Mesenteric fat pad (tissue), 1 donor: ENCODE measurements at places on chromosomes 1 and 21. TPM values are rescaled to one million over a fixed set of nuclear protein-coding genes. Genes with fewer than 3 reads are reported as not detected.

Gene CHI3L1
- total RNA-seq = 346 TPM

Gene ASTN1
- total RNA-seq = 0.32 TPM

Gene GRIK3
- not detected for total RNA-seq

Gene GBP4
- 9.7 TPM for total RNA-seq

Gene SYTL1
- 1.9 TPM for total RNA-seq

Gene FCGR1A
- 9.3 TPM for total RNA-seq

Gene LIN28A
- not detected for total RNA-seq

Gene CAPN2
- 190 TPM for total RNA-seq

Gene C1orf141
- not detected for total RNA-seq

Gene SPRR2A
- total RNA-seq = not detected

Gene CAPN9
- total RNA-seq = not detected

Gene REN
- total RNA-seq = 1.3 TPM

Gene RAB3B
- total RNA-seq = not detected

Gene TDRD10
- total RNA-seq = 7.2 TPM

Gene CADM3
- total RNA-seq = 6.5 TPM

Gene SUSD4
- not detected for total RNA-seq

Gene LIPI
- not detected for total RNA-seq

Gene MRPS15
- 83.4 TPM for total RNA-seq

Gene FMO5
- 2.5 TPM for total RNA-seq

Gene LCK
- total RNA-seq = 1.8 TPM

Gene KCNH1
- total RNA-seq = 0.26 TPM

Gene CFHR3
- total RNA-seq = 0.39 TPM

GRCh38 chr1:223000632-223001031, 142.4 kb downstream of the TLR5 start:
- no peak for DNase-seq

- peak; percentile 94 for DNase-seq
Measured at GRCh38 chr1:150293433-150294253, at the start of gene MRPS21. Gene MRPS21 (plus strand): TSS chr1:150293861. CDS start chr1:150294367, 506 bp downstream.

DNA sequence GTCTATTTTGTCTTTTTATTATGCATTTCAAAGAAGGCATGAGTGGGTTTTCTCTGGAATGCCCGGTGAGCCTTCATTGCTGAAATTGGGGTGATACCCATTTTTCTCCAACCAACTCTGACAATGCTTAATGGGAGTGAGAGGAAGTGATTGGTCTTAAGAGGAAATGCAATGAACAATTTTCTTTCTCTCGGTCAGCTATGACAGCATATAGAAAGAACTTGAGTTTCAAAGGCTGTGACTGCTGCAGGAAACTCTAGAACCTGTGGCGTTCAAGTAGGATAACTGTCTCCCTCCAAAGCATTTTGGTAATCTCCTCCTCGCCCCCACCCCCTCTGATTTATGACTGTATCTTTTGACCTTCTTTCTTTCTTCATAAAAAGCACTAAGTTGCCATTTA, 155.9 kb downstream of the LYPLAL1 start:
- no peak for DNase-seq

GRCh38 chr1:85280636-85281035, 4.2 kb upstream of the BCL10 start:
- no peak for DNase-seq

GRCh38 chr21:43609501-43610340, 49.6 kb downstream of the HSF2BP start:
- no peak for DNase-seq

- no peak for DNase-seq
Measured at GRCh38 chr1:1331068-1331965, at the start of gene TAS1R3. Gene TAS1R3 (plus strand): TSS chr1:1331280. CDS start chr1:1331346, 66 bp downstream.

GRCh38 chr21:14850394-14850793, 214.4 kb downstream of the NRIP1 start:
- DNase-seq = no peak

- no peak for DNase-seq
Measured at GRCh38 chr1:186050360-186050759, 316.2 kb downstream of the HMCN1 start.

DNA sequence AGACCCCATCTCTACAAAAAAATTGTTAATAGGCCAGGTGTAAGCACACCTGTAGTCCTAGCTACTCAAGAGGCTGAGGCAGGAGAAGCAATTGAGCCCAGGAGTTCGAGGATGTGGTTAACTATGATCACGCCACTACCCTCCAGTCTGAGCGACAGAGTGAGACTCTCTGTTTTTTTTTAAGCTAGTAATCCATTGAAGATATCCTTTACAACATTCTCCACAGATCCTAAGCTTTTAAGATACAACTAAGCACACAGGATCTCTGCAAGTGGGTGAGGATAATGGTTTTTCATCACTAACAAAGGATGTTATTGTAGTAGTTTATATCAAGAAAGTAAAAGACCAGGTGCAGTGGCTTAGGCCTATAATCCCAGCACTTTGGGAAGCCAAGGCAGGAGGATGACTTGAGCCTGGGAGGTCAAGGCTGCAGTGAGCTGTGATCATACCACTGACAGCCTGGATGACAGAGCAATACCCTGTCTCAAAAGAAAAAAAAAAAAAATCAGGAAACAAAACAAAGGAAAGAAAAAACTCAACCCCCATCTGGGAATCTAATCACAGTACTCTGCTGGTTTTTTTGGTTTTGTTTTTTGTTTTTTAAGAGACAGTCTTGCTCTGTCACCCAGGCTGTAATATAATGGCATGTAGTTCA, 166.1 kb downstream of the RERE start:
- no peak for DNase-seq

GRCh38 chr1:9313576-9313975, 20.9 kb downstream of the SPSB1 start:
- no peak for DNase-seq

- no peak for DNase-seq
Measured at GRCh38 chr1:44693900-44694299, 19.4 kb downstream of the ARMH1 start.

- DNase-seq = no peak
Measured at GRCh38 chr1:191886977-191887376, 271.3 kb upstream of the RGS18 start.

DNA sequence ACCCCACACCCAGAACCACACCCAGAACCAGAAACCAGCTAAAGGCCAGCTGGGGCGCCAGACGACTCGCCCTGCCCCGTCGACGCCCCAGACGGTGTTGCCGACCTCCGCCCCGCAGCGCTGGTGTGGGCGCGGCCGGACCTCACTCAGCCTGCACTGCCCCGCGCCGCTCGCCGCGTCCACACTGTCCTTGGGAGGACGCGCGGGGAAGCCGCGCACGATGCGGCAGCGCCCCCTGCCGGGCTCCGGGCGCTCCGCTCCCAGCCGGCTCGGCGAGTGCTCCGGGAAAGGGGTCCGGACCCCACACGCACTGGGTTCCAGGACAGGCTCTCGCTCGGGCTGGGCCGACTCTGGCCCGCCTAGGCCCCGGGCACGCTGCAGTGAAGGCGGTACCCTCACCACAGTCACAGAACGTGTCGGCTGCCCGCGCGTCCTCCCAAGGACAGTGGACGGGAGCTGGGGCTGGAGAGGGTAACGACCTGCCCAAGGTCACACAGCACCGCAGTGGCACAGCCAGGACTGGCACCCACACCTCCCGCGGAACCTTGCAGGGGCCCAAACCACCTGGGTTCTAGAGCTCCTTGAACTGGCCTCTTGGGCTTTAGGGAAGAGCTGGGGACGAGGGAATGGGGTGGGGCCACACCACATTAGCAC, 90.2 kb downstream of the DMRTA2 start:
- peak; percentile 93 for DNase-seq

- no peak for DNase-seq
Measured at GRCh38 chr21:32297449-32297848, 1.2 kb upstream of the MRAP start.

- DNase-seq = no peak
Measured at GRCh38 chr1:94385308-94385929, 32.8 kb upstream of the ABCD3 start.

DNA sequence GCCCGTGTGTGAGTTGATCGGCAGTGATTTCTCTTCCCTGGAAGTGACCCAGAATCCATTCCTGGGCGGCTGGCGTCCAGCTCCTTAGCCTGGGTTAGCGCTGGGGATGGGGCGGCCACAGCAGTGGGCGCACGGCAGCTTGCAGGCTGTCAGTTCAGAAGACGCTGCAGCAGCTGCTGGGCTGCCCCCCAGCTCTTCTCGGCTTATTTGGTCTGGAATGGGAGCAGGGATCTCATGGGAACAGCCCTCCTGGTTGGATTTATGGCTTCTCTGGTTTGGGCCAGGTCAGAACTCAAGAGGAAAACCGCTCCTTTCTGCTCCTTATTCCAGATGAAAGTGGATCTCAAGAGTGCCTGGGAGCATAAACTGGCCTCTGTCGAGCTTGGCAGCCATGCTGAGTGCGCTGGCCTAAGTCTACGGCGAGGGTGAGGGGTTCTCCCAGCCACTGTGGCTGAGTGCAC, 148.2 kb downstream of the PRDM16 start:
- DNase-seq = no peak

- no peak for DNase-seq
Measured at GRCh38 chr1:224127925-224128819, 14.3 kb downstream of the FBXO28 start.

DNA sequence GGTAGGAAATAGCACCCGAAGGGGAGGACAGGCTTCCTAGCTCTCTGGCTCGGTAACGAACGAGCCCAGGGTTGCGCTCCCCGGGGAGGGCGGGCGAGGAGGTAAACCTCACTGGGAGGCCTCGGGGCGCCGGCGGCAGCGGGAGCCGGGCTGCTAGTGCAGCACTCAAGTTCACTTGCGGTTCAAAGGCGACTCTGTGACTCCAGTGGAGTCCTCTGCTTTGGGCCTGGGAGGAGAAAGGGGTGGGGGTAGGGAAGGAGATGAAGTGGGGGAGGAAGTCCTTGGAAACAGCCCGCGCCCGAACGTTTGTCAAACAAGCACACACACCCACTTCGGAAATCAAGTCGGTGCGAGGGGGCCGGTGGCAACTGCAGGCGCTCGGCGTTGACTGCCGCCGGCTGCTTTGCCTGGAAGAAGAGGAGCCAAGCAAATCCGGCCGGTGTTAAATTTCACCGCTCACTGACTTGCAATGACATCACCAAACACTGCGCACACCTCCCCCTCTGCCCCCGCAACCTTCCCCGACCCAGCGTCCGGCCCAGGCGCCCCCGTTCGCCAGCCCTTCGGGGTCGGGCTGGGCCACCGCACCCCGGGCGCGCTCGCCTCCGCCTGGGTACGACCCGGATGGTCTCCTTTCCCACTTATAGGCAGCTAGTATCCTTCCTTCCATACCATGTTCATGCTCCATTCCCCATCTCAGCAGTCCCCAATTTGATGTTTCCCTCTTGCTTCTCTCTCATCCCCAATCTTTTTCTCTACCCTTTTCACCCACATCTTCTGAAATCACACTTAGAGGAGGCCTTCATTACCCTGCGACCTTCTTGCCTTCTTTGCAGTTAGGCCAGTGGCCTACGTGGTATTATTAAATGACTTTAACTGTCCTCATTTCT, at the start of gene COL24A1:
TSS of gene COL24A1 (minus strand) at position 207 of the 890 bp plus-strand sequence. CDS start 376 bp downstream, outside the sequence.
- DNase-seq = peak; percentile 87

DNA sequence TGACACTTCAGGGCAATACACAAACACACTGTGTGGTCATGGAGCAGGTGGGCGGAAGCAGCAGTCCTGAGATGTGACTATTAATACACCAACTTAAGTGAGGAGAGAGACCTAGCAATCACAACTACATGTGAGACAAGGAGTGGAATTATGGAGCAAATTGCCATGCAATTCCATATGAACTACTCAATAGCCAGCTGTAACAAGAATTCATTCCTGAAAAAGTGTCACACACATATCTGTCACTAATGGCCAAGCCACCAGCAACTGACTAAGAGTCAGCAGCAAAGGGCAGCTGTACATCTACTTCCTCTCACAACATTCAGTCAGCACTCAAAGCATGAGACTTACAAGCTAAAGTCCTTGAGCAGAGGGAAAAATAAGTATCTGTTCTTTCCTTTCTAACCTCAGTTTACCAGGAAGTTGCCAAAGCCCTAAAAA, 46.2 kb downstream of the GPR3 start:
- no peak for DNase-seq

GRCh38 chr1:96384611-96385010, 337.0 kb upstream of the PTBP2 start:
- no peak for DNase-seq

- no peak for DNase-seq
Measured at GRCh38 chr1:199742547-199742946, 285.0 kb upstream of the NR5A2 start.

DNA sequence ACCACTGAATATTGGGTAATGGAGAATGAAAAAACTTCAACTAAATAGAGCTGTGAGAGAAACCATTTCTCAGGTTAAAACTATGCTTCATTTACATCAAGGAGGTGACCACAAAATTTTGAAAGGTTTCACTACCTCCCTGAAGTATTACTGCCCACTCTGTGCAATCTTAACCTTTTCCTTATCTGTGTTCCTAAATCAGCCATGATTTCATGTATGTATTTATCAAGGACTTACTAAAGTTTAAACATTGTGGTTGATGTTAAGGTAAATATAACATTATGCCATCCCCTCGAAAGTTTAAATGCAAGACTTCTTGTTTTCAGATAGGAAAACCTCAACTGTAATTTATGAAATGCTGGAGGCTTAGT, 84.4 kb downstream of the CLEC20A start:
- DNase-seq = no peak

DNA sequence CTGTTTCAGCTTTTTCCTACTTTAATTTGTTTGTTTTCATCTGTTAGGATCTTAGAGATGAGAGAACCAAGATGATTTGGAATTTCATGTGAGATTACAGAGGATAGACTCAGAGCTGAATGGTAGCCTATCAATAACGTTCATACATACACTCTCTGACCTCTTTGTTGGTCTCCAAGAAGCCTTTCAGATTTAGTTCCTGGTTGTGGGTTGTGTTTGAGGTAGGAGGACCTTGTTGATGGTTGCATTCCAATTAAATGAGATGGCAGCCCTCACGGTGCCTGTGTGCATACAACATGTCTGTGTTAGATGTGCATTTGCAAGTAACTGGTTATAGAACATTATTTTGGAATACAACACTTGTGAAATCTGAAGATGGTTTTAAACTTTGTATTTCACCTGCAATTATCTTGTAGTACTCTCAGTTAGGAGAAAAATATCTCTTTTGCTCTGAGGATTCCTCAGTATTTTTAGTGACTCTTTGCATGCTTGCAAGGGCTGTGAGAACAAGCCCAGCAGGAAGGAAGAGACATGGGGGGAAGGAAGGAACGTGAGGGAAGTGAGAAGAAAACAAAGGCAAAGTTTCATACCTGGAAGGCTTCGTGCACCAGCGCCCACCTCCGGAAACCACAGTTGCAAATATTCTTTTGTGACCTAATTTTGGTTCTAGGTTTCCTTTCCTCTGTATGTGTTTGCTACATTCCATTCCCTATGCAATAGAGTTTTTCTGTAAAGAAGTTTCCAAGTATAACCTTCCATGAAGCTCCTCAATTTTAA, 291.8 kb downstream of the DISC1 start:
- DNase-seq = no peak

GRCh38 chr1:145997718-145998023, 1.3 kb upstream of the TXNIP start:
- DNase-seq = no peak
